Activated CD4-positive, alpha-beta T cell treated with anti-CD3 and anti-CD28 coated beads for 24 hours (primary cell): ENCODE measurements at places on chromosomes 2 and 18.

GRCh38 chr2:205218056-205218455 is 464.2 kb upstream of the NRP2 start:
- DNase-seq = no peak

DNA sequence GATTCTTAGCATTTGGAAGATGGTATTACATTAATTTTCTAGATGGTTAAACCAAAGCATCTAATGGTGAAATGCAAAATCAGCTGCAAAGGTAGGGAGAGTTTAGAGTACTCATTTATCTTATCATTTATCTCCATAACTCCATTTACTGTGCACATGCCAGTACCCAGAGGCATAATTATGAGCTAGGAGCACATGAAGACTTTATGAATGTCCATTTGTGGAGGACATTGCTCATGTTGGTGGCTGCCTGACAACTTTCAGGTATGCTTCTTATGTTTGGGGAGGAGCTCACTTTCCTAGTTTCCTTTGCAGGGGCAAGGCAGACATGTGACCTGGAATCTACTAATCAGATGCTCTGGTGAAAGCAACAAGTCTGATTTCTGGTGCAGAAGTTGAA is 134.0 kb downstream of the NRP2 start:
- DNase-seq = no peak

DNA sequence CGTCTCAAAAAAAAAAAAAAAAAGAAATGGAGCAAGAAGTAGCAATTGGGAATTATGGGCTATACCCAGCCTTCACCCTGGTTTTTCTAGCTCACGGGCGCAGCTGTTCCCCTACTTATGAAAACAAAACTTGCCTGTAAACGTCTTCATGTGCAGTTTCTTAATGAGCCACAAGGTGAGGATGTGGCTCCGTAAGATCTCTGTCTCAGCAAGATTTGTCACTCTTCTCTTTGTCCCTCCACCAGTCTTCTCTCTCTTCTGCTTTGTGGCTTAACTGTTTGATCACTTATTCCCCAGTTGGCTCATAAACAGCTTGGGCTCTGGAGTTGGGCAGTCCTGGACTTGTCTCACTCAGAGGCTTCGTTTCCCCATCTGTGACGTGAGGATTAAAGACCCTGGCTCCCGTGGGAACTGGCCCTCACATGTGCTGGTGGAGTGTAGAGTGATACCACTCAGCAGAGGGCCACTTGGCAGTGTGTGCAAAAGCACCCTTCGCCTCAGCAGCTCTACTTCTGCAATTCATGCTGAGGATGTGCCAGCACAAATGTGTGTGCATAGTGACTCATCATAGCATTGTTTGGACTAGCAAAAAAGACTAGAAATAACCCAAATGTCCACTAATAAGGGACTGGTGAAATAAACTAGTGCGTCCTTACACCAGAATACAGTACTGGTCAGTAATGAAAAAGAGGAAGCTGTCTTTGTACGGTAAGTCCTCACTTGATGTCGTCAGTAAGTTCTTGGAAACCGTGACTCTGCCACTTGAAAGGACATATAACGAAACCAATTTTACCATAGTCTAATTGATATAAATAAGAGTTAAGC is 8.7 kb downstream of the CEP68 start:
- DNase-seq = no peak

DNA sequence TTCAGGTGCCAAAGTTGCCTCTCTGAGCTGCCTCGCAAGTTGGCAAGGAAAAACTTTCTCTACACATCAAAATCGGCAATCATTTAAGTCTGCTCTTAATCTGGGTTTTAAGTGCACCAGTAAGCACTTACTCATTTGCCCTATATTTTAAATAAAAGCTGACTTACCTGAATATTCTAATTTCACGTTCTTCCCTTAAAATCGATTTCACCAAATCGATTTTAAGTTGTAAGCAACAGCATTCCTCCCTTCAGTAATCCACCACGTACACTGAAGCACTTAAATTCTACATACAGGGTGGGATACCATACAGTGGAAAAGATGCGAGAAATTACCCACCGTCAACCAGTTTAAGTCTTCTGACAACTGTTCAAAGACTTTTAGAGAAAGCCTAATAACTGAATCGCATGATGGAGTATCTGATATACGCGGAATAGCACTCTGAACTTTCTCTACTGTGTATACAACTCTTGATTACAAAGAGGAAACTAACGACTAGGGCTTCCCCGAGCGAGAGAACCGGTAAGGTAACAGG is 1.6 kb downstream of the PPP3R1 start:
- no peak for DNase-seq

DNA sequence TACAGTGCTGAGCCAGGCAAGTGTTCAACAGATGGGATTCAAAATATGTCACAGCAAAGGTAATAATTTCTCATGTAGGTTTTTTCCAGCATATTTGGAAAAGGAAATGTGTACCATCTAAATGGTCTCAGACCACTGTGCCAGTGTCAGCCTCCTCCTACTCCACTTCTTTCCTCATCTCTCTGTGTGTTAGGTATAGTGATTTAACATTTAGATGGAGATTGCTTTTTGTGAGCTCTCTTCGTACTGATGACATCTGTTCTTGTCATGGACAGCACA is 80.9 kb upstream of the TSPYL6 start:
- no peak for DNase-seq

DNA sequence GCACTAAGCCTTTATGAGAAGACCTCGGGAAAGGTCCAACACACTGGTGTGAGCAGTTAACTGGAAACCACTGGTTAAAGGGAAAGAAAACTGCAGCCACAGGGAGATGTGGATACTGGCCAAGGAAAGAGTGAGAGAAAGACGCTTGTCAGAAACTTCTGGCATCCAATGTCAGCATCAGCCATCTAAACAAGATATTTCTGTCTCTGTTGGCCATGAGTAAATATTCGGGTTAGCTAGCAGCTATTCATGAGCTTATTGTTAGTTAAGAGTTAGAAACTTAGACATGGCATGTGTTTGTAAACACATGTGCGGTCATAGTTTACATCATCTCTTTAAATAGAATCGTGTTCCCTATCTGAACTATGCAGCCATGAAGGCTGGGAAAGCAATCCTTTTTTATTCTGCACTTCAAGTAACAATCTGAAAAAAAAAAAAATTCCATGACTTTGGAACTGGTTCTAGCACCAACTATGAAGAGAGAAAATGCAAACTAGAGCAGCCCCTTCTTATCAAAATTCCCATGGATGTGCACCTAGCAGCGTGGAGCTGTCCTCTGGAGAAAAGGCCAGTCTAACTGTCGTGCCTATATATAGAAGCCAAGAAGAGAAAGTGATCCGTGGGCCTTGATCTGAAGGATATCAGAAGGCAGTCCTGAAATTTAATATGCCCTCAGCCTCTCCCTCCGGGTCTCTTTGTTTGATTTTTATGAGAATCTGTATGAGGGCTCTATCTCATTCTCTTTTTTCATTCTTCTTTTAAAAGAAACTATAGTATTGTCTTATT is 84.0 kb upstream of the RFX8 start:
- no peak for DNase-seq

DNA sequence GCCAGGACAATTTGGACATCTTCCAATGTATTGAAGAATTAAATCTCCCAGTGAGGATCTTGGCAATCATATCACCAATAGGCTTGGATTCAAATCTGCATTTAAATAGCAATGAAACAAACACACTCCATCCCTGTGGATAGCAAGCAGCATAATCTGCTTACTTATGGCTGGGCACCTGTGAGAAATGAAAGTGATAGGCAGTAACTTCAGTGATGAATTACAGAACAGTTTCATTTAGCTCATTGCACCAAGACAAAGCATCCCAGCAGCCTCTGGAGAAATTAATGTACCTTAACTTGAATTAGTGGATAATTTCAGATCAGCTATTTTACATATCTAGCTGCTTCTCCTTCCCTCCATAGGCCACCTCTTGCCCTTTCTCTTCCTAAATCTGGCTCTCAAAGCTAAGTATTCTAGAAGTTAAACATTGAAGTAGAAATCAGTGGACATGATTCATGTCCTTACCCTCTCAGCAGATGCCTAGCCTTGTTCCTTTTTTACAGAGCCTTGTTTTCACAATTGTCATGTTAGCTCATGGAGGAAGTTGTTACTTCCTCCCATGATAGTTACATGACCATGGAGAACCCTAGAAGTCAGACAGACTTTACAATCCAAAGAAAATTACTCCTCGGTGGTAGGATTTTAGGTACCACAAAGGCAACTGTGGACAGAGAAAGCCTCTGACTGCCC is 88.5 kb upstream of the TACR1 start:
- DNase-seq = no peak
